ENCODE measurements at places on chromosomes 13 and 19.

DNA sequence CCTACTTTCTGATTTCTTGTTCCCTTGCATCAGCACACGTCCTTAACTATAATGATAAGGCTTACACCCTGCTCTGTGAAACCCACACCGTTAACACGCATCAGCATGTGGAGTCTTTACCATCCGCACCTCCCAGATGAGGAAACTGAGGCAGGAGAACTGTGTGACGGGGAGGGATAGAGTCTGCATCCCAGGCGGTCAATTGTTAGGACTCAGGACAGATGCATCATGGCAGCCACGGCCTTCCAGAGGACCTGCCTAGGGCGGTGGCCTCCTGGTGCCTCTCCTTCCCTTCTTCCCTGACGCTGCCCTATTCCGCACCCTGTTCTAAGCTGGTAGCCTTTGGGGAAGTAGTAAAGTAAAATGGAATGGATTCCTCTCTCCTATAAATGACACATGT is 326.0 kb downstream of the TEX29 start:
- no peak for DNase-seq

DNA sequence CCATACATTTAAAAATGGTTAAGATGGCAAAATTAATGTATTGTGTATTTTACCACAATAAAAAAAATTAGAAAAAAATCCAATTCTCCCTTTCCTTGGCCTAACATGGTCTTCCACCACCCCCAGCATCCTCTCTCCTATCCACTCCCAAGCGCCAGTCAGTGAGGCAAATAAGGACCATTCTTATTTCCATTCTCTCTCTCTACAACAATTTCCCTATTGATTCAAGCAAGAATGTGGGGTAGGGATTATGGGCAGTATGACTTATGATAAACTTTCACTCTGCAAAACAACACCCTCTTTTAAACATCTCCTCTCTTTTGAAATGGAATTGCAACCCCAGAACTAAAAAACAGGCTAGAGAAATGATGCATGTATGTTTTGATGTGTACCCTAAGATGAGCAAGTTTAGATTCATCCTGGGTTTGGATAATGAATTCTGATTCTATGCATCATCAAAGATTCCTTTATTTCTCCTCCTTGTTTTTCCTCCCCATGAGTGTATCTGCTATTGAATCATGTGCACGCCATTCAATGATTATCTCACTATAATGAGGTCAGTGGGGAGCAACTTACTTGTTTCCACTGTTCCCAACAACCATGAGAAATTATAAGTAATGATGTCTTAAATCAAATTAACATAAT is 3.5 kb downstream of the STARD13 start:
- DNase-seq, result no peak

GRCh38 chr19:49127674-49128544 is 8.6 kb downstream of the PPFIA3 start:
- peak; percentile 96 for DNase-seq

DNA sequence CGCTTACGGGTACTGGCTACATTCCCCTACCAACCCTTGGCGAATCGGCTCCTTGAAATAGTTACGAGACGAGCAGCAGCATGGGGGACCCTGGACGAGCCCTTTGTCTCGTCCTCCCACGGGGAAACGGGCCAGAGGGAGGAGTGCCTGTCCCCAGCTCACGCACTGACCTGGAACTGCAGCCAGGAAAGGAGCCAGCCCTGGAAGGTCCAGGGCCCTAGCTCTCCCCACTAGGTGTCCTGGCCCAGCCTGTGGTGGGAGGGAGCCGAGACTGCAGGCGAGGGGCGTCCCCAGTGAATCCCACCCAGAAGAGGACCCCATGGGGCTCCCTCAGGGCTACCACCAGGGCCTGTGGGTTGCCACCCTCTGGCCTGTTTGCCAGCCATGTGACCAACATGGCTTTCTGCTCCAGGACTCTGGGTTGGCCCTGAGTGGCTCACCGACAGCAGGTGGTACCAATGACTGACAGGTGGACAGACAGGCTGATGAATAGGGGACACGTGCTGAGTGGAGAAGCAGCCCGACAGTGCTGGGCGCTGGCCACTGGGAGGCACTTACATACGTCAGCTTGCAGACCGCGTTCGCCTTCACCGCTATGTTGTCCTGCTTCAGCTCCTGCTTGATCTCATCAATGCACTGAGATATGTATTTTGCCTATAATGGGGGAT is 13.2 kb downstream of the AP3D1 start:
- no peak for DNase-seq

DNA sequence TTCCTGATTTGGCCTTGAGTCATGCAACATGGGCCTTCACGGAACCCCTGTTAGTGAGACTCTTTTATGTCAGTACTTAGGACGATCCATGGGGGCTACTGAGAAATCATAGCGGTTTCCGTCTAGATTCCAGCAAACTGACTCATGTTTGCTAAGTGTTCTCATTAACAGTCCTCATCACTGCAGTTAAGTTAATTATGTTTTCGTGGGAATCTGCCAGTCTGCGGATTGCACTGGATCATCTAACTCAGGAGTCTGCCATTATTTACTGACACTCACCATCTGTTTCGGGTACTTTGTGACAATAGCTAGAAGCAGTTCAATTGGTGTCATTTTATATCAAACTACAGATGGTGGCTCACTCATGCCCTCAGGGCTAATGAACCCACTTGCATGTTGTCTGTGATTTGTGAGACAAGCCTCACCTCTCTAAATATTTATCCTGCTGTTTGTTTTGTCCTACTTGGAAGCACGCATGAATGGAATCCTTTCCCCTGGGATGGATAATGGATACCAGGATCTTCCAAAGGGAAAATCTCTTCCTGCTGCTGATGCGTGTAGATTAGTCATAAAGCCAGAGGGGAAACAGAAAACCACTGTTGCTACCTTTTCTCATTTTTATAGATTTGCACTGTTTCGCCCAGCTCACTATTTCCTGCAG is 61.8 kb downstream of the RAB20 start:
- DNase-seq, result no peak

- DNase-seq, result no peak
These were observed 268.7 kb downstream of the MZT1 start for GRCh38 chr13:72458701-72459100.

DNA sequence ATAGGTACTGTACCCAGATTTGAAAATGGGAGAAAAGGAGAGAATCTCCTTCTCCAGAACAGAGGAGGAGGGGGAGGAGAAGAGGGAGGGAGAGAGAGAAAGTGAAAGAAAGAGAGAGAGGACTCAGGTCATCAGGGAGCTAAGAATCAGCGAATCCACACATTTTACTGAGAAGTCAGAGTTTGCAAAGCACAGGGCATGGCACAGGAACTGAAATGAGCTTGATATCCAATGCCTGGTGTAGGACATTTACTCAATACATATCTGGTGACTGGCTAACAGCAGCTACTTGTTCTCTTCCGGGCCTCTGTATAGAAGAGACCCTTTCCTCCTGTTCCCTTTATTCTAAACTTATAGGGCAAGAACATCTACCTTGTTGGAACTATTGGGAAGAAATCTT is 375.1 kb downstream of the KLF5 start:
- DNase-seq, result no peak

GRCh38 chr19:16327501-16327900 is 2.9 kb downstream of the KLF2 start:
- DNase-seq, result peak; percentile 50

DNA sequence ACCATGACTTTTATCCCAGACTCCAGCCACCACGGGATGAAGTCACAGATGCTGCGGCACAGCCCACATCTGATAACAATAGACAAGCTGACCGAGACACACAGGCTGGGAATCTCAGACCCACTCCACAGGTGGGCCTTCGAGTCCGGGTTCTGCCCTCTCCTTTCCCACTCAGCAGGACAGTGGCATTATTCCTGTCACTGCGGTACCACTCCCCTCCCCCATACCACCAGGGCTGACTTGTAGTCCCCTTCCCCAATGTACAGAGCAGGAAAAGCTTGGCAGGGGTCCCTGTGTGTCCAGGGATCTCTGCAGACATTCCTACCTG is 179 bp upstream of the AMER2 start:
- DNase-seq, result no peak

DNA sequence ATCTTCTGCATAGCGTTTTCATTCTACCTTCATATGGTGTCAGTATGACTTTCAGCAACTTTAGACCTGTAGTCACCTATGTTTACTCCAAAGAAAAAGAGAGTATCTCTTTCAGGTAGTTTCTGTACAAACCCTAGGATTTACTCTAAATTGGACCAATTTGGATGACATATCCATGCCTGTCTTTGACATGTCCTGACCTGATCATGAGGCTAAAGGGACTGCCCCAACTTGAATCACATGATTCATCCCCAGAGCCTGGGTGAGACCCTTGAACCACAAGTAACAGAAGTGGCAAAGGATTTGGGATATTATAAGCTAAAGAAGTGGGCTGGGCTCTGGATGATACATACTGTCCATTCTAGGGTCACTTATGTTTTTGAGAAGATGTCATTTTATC is 124.5 kb upstream of the CSNK1A1L start:
- DNase-seq, result no peak

GRCh38 chr13:103537616-103538015 is 471.4 kb upstream of the SLC10A2 start:
- no peak for DNase-seq

DNA sequence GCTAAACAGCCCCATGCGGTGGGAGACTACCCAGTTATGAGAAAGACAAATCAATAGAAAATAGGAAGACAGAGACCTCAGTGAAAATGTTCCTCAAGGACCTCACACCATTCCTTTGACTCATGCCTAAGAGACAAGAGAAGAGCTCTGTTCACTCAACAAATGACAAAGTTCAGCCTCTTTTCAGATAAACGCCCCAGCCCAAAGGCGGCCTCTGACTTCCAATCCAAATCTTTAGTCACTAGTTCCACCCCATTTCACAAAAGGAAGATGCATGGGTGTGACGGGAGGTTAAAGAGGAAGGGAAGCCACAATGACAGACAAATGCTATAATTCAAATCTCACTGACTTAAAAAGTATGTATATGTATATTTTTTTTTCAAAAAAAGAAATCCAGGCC is 8.1 kb downstream of the CARS2 start:
- DNase-seq, result no peak
